RCC 7860 (cell line): ENCODE measurements at places on chromosomes 7 and 10.

- DNase-seq, result no peak
Observed at GRCh38 chr10:85611746-85612377, 754.7 kb downstream of the GRID1 start.

DNA sequence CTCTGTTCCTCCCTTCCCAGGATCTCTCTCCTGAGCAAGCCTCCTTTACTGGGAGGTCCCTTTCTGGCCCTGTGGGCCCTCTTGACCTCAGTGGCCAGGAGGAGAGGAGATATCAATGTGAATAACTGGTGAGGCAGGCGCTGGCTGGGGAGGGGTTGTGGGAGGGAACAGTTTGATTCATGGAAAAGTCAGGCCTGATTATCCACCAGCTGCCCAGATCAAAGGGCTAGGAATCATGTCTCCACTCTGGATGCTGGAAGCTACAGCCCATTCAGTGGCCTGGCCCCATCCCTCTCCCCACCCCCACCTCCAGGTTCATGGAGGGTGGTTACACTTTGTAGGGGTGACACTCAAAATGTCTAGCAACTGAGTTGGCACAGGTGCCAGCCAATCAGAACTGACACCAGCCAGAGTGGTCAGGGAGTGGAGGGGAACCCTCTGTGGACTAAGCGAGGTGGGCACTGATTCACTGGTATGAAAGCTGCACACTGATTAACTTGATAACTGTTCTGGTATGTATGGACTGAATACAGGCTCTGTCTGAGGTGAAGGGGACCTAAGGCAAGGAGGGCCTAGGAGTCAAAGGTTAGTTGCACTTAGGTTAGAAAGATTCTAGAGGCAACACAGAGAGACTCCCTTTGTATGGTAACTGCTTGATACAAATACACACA, 4.8 kb downstream of the PRRT4 start:
- peak; percentile 16 for DNase-seq

- no peak for DNase-seq
Observed at GRCh38 chr10:77188521-77188920, 449.1 kb downstream of the KCNMA1 start.

- DNase-seq, result no peak
Observed at GRCh38 chr7:142647749-142648148, 101.5 kb upstream of the PRSS1 start.

GRCh38 chr10:126569513-126570244, 100.8 kb downstream of the C10orf90 start:
- DNase-seq, result peak; percentile 56

DNA sequence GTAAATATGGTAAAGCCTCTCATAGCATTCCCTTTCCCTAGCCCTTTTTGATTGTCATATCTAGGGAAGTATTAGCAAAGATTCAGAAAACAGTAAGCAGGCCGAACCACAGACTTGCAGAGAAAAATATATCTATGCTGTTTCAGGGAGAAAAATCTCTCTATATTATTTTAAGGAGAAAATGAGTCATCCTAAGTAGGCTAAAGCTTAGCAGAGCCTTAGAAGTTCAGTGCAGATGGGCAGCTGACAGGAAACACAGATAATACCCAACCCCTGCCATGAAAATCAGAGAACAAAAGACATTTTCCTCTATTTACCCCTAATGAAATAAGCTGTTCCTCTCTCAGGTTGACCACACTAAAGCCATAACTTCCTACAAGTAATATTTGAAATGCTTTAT, 16.5 kb downstream of the C1QL3 start:
- no peak for DNase-seq

DNA sequence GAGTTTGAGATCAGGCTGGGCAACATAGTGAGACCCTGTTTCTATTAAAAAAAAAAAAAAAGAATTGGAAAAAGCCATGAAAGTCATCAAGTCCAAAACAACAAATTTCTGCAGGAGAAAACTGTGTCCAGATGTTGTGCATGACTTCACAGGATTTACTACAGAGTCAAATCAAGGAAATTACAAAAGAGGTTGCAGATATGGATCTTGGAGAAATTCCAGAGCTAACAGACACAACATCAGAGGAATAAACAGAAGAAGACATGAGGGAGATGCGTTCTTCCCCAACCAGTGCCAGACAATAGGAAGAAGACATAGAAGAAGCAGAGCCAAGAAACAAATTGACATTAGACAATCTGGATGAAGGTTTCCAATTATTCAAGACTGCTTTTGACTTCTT, 24.3 kb upstream of the KCNIP2 start:
- no peak for DNase-seq

- DNase-seq, result no peak
Observed at GRCh38 chr10:125096371-125096770, 64.0 kb downstream of the CTBP2 start.

- DNase-seq, result no peak
Observed at GRCh38 chr7:64101126-64101942, 56.1 kb downstream of the ZNF727 start.

DNA sequence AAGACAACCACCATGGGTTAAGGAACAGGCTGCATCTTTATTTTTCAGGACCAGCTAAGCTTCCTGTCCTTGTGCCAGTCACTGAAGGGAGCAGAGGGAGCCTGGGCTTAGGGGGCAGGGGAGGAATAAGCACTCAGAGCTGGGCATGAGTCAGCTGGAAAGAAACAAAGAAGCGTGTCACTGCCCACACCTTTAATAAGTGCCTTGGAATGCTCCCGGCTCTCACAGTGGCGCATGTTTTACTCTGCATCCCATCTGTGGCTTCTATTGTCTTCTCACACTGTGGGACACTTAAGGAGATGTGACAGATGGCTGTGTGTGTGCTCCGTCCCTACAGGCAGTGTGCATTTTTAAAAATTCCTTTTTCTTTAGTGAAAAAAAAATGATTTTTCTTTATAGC, 71.7 kb downstream of the MTURN start:
- DNase-seq, result peak; percentile 88

- no peak for DNase-seq
Observed at GRCh38 chr7:46954181-46954580, 627.7 kb downstream of the TNS3 start.

DNA sequence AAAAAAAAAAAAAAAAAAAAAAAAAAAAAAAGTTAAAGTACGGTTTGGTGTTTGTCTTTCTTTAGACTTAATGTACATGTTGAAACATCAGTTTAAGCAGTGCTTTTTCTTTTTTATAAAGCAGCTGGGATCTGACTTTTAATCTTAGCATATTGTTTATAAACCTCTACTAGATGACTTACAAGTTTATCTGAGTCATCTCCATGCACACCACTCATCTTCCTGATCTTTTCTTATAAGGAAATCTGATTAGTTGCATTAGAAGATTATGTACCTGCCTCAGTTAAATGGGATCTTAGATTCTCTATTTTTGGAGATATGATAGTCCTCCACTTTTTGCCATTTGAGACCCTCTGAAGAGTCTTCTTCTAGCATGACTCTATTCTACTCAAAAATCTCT, 391.9 kb upstream of the LRGUK start:
- DNase-seq, result no peak

- no peak for DNase-seq
Observed at GRCh38 chr7:47386273-47386835, 195.6 kb downstream of the TNS3 start.

- DNase-seq, result no peak
Observed at GRCh38 chr10:71393841-71394475, 2.8 kb upstream of the CDH23 start.

GRCh38 chr10:142371-142770, 7.1 kb downstream of the ZMYND11 start:
- no peak for DNase-seq

GRCh38 chr7:116593359-116594075, 68.7 kb downstream of the CAV1 start:
- no peak for DNase-seq

DNA sequence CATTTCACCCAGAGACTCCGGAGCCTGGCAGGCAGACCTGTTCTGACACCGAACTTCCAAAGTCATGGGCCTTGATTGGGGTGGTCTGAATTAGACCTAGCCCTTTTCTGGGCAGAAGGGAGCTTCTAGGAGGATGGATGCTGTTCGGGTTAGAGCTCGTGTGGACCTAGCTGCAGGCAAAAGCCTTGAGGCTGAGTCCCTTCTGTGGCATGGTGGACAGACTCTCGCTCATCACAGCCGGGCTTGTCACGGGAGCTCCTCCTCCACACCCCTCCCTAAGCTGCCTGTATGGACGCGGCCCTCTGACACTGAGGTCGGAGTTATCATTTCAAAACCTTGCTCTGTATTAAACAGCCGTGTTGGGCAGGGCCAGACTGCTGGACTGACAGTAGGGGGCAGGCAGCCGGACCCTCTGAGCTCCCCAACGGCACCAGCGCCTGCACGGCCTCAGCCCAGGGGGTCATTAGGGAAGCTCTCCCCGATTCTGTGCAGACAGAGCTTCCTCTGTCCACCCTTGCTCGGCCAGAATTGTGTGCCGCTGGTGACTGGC, 2.2 kb downstream of the IRF5 start:
- DNase-seq, result no peak

DNA sequence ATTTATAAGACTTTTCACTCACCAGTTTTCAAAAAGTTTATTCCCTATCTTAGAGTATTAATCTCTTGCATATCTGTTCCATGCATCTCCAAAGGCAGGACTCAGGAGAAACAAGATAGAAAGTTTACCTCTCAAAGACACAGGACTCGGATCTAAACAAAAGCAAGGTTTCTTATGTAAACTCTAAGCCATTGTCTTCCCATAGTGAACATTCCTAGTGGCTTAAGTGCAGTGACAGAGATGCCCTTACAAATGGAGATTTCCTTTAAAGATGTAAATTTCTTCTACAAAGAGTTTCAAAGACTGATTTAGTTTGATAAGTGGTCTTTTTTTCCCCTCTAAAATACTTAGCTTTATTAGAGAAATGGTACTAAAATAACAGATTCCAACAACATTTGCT, 209.8 kb downstream of the ACTR3B start:
- DNase-seq, result no peak

- DNase-seq, result no peak
Observed at GRCh38 chr7:41889040-41889439, 186.2 kb upstream of the INHBA start.

GRCh38 chr10:93160829-93161228, 87.1 kb downstream of the CYP26A1 start:
- DNase-seq, result peak; percentile 48

DNA sequence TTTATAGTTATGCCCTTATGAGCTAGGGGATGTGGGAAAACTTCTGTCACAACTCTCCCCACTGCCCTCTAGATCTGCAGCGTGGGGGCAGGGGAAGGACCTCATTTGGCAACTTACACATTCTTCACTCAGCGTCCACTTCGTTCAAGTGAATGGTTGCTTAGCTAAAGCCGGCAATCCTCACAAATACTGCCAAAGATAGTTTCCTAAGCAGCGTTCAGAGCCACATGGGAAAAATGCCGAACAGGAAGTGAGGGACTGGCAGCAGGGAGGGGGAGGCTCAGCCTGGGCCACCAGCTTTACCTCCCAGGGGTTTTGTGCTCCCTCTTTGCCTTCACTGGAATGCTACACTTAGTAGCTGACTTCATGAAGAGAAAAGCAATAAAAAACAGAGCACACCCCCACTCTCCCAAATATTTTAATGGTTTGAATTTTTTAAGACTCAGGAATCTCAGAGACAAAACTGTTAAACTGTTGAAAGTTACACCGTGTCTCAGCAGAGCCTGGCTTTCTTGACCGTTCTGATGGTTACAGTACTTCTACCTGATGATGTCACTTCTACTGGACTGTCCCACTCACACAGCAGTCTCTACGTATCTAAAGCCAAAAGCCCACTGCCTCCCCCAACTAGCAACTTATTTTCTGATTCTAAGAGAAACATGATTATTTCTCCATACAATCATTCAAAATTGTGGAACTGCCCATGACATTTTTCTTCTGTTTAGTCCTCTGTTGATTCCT, 10.4 kb downstream of the GRM3 start:
- no peak for DNase-seq

DNA sequence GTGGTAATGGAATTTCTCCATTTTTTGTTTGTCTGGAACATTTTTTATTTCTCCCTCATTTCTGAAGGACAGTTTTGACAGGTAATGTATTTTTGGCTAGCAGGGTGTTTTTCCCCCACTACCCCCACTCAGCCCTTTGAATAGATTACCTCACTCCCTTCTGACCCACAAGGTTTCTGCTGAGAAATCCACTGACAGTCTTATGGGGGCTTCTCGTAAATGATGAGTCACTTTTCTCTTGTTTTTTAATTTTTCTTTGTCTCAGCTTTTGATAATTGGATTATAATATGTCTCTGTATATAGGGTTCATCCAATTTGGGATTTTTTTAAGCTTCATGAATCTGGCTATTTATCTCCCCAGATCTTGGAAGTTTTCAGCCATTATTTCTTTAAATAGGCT, 74.7 kb upstream of the CCDC71L start:
- no peak for DNase-seq

- DNase-seq, result no peak
Observed at GRCh38 chr10:63716016-63716580, 194.9 kb downstream of the REEP3 start.

- DNase-seq, result no peak
Observed at GRCh38 chr7:75639886-75640190, 98.9 kb downstream of the HIP1 start.

GRCh38 chr7:77479536-77480088, 57.5 kb upstream of the PTPN12 start:
- DNase-seq, result no peak

DNA sequence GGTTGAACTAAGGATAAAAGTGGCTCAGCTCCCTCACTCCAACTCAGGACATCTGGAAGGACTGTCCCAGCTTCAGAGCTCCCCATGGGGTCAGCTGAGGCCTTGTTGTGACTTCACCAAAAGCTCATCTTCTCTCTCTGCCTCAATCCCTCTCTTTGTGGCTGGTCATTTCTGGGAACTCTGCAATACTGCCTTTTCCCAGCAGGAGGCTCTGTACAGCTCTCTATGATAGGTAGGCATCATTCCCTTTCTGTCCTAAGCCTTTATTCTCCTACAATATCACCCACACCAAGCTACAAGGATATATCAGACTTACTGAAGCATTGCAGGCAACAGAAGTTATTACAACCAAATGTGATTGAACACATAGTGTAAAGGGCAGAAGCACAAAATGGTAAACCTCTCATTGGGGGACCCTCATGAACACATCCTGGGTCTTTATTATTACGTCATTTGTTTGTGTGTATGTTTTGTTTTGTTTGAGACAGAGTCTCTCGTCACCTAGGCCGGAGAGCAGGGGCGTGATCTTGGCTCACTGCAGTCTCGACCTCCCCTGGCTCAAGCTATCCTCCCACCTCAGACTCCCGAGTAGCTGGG, 36.7 kb upstream of the PRPS1L1 start:
- DNase-seq, result no peak

DNA sequence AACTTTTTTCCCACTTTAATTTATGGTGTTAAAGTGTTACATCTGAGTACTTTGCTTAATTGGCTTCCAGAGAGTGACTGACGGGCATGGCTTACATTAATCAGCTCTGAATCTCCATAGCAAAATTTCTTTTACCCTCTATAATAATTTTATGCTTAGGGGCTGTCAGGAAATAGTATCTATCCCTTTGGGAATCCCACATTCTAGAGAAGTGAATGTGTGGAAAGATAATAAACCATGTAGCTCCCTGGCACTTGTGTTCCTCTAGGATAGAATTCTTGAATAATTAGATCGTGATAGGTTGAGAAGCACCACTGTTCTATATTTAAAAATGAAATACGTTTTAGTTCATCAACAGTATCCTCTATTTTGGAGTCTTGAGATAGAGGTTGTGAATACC, 89.6 kb downstream of the DNAJB9 start:
- no peak for DNase-seq
